ENCODE measurements at places on chromosomes 2 and 18.

- DNase-seq = no peak
Measured at GRCh38 chr2:16035747-16036745, 95.7 kb downstream of the MYCN start.

DNA sequence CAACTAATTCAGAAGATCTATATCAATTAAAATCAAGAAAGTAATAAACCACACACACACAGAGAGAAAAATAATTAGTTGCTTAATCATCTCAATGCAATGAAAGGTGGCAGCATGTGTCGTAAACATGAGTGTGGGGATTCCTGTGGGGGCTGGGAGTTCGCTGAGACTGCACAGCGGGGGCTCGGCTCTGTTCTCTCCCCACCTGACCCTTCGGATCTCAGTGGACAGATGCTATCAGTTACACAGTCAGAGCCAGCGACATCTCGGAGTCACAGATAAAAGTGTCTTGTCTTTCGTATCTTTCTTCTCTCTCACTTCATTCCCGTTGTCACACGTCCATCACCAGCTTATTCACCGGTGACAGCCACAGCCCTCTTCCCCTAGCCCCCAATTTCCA, 37.1 kb downstream of the COLEC12 start:
- DNase-seq = no peak

DNA sequence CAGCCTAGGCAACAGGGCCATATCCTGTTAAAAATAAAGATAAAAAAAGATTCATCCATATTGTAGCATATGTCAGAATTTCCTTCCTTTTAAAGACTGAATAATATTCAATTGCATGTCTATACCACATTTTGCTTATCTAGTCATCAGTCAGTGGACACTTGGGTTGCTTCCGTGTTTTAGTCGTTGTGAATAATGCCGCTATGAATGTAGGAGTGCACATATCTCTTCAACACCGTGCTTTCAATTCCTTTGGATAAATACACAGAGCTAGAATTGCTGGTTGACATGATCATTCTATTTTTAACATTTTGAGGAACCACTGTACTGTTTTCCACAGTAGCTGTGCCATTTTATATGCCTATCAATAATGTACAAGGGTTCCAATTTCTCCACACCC, 14.0 kb upstream of the PLB1 start:
- no peak for DNase-seq

DNA sequence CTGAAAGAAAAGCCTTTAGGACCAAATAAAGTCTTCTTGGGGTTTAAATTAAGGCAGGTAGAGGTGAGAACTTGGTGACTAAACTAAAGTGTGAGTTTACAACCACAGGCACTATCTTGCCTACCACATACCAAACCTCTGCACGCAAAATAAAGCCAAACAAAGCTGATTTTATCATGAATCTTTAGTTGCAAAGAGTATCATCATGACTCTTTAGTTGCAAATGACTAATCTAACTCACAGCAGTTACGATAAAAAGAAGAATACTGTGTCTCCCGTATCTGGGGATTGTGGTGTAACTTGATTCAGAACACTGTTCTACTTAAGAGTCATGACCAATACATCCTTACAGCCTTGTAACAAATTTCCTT, 11.2 kb downstream of the CFAP210 start:
- DNase-seq = no peak

DNA sequence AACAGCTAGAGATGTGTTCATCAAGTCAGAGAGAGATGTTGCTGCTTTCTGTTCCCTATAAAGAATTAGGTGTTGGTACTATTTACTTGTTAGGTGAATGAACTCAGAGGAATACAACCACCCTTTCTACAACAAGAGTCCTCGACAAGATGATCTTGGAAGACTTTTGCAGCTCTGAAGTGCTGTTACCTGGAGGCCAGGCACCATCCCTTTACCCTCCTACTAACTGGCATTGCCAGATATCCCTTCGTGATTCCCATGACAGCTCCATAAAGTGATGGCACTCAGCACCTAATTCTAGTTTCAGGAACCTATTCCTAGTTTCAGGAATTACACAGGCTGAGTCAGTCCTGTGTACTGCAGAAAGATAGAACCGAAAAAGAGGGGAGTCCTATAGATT, 9.9 kb downstream of the ARPC2 start:
- DNase-seq = no peak

- no peak for DNase-seq
Measured at GRCh38 chr18:50494569-50494968, 65.3 kb upstream of the MAPK4 start.

DNA sequence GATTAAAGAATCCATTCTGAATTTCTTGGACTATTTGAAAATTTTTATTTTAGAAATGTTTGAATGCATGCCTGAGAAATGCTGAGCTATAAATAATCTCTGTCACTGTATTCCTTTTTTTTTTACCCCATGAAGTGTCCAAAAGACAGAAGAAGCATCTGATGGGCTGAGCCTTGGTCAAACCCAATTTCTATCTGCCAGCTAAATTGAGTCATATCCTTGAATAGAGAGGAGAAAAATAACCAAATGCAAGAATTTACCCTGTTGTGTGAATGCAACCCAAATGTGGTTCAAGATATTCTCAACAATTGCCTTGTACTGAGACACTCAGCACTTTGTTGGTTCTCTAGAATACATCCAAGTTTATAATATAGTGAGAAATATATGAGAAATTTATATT, 223.5 kb downstream of the UBE2E3 start:
- no peak for DNase-seq

DNA sequence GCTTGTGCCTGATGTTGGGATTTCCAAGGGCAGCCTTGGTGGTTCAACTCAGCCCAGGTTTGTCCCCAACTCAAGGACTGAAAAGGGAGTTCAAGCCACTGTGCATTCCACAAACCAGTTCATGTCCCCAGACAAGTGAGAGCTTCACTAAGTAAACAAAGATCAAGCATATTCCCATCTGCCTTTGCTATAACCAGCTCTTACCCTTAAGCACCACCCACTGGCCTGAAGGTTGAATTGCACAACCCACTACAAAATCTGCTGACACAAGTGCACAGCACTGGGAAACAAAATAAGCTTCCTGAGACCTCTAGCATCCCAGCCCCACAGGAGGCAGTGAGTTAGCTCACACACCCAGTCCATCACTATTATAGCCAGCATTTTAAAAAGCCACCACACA, 516.7 kb downstream of the NR4A2 start:
- DNase-seq = no peak

DNA sequence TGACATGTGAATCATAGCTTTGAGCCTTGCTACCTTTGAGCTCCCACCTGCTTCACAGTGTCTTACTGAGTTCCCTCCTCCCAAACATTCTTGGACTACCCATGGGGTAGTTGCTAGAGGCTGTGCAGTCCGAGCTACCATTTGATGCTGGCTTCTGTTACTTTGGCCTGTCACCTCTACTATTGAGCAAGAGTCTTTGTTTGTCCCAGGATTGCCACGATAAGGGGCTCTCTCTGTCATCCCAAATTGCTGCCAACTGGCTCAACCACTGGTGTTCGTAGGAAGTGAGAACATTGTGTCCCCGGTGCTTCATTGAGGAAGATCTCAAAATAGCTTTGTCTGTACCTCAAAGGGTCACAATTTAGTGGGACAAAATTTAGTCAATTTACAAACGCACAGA, 59.1 kb upstream of the PAX8 start:
- DNase-seq = no peak
